ENCODE measurements at places on chromosomes 1 and 21.

DNA sequence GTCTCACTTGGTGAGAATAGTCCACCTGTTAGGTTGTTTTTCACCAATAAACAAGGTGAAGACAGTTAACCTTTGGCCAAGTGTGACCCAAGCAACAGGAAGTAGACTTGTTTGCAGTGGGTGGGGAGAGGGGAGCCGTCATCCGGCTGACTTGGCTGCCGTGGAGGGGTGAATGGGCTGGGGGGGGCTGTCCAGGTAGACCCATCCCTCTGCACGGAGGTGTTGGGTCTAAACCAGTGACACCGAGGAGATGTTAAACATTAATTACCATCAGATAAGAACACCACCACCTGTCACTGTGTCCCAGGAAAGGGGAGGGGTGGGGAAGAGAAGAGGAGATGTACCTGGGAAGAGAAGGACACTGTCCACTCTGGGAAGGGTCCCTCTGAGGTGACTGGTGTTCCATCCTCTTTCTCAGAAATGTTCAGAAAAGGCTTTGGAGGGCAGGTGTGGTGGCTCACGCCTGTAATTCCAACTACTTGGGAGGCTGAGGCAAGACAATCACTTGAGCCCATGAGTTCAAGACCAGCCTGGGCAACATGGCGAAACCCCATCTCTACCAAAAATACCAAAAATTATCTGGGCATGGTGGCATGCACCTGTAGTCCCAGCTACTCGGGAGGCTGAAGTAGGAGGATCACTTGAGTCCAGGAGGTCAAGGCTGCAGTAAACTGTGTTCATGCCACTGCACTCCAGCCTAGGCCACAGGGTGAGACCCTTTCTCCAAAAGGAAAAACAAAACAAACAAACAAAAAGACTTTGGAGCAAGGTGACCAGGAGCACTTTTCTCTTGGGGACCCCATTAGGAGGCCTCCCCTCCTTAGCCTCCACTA is 6.7 kb upstream of the MYOM3 start:
- no peak for DNase-seq

GRCh38 chr1:59691261-59691660 is 123.5 kb upstream of the HOOK1 start:
- no peak for DNase-seq

DNA sequence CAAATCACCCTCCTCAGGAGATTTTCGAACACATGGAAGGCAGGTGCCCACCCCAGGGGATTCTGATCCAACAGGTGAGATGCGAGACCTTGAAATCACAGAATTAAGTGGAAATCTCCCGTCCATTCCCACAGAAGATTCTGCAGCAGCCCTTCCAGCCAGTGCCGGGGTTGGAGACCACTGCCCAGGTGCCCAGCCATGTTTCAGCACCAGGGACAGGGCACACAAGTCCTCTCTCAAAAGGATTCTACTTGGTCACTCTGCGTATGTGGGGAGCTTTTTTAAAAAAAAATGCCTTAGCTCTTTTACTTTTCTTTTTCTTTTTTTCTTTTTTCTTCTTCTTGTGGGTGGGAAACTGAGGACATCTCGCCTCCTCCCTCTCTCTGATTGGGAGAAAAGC is 80.7 kb downstream of the VWA5B1 start:
- no peak for DNase-seq

DNA sequence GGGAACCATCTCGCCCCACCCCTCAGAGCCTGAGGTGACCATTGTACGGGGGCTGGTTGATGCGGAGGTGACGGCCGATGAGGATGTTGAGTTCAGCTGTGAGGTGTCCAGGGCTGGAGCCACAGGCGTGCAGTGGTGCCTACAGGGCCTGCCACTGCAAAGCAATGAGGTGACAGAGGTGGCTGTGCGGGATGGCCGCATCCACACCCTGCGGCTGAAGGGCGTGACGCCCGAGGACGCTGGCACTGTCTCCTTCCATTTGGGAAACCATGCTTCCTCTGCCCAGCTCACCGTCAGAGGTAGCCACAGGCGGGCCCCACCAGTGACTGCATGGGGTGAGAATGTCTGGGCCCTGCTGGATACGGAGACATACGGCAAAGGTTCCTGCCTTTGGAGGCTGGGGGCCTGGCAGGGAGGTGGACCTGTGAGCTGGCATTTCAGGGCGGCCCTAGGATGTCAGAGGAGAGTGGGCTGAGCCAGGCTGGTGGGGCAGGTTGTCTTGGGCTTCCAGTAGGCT is 98.5 kb downstream of the TRIM11 start:
- no peak for DNase-seq

DNA sequence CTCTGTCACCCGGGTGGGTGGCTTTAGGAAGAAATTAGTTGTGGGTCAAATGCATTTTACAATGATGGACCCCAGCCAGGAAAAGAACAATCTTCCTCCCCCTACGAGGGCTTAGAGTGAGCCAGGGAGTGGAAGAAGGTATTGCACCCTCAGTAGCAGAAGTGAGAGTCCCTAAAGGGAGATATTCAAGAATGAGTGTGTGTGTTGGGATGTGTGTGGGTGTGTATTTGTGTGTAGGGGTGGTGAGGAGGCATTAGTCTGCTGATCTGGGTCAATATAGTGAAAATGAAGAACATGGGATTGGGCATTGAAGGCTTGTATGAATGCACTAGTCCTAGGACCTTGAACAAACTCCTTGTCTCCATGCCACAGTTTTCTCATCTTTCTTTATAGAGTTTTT is 85.2 kb upstream of the RUNX1 start:
- no peak for DNase-seq

DNA sequence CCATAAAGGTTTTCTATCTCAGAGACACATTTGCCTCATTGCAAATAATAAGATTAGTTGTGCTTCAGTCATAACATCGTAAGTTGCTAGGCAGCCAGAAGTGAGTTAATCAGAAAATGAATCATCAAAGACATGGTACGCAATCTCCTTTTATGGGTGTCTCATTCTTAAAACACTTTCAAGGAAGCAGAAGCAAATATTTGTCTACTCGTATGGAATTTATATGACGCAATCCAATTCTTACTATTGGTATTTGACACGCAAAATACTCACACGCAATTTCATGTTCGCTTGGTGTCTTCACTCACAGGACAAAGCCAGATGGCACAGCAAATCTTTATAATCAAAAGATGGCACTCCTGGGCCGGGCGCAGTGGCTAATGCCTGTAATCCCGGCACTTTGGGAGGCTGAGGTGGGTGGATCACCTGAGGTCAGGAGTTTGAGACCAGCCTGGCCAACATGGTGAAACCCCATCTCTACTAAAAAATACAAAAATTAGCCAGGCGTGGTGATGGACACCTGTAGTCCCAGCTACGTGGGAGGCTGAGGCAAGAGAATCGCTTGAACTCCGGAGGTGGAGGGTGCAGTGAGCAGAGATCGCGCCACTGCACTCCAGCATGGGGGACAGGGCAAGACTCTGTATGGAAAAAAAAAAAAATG is 56.4 kb downstream of the HLCS start:
- DNase-seq: no peak

- no peak for DNase-seq
Observed at GRCh38 chr1:48640836-48641492, 135.7 kb downstream of the BEND5 start.

DNA sequence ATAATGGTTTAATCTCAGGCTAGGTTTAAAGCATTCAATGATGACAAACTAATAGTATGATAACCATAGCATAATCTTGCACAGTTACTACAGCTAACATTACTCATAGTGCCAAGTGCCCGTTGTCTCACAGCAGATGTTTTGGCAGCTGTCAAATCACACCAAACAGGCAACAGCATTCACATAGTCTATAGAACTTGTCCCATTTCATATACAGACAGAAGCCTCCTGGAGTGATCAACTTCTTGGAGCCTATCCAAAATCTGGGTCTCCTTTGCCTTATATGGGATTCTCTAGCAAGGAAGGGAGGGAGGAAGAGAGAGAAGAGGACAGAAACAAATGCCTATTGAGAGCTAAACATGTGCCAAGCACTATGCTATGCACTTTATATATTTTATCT is 250.6 kb upstream of the ZP4 start:
- DNase-seq: no peak

- DNase-seq: no peak
Observed at GRCh38 chr1:219783605-219784235, 144.6 kb downstream of the SLC30A10 start.

DNA sequence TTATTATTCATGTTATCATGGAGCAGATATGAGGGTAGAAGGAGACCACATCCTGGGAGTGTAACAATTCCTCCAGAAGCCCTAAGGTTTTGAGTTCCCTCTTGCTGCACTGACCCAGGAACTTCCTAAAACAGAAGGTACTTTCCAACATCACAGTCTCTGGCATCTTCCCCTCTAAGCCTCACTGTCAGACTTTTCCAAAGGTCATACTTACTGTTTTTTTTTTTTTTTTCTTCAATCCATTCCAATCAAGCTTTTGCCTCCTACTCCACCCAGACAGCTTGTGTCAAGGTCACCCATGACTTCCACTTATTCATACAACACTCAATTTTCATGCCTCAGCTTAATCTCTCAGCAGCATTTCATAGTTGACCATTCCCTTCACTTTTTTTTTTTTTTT is 18.4 kb upstream of the UQCRHL start:
- DNase-seq: no peak

GRCh38 chr1:93332368-93332767 is 13.3 kb upstream of the DR1 start:
- DNase-seq: no peak

GRCh38 chr1:90340606-90341005 is 345.7 kb downstream of the ZNF326 start:
- no peak for DNase-seq

DNA sequence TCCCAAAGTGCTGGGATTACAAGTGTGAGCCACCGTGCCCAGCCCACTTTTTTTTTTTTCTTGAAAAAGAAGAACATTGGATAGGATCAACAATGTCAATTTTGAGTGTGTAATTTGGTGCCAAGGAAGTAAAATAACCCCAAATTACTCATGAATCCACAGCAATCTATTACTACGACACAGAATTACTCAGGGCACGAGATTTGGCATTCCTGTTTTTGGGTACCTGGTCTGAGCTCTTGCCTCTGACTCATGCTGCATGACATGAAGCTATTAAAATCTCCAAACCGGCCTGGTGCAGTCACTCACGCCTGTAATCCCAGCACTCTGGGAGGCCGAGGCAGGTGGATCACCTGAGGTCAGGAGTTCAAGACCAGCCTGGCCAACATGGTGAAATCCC is 10.4 kb downstream of the RNF19B start:
- DNase-seq: no peak

DNA sequence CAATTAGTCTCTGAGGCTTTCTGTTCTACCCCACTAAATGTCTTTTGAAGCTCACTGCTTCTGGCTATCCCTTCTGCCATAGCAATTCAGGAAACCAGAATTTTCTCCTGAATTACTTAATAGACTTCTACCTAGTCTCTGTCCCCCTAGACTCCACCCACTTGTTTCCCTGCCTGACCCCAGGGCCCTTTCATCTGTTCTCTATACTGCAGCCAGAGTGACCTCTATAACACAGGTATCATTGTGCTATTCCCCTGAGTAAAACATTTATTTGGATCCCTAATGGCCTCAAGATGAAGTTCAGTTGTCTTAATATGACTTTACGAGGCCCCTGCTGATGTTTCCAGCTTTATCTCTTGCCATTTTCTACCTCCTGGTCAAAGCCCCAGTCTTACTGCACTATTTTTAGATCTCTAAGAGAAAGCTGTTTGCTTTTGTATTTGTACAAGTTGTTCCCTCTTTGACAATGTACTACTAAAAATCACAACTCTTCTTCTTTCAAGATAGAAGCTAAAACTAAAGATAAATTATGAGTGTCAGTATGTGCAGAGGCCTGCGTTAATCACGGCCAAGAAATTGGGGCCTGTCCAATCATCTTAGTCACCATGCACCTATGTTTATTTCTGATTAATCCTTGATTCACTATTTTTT is 54.5 kb downstream of the ATP1B1 start:
- DNase-seq: no peak

DNA sequence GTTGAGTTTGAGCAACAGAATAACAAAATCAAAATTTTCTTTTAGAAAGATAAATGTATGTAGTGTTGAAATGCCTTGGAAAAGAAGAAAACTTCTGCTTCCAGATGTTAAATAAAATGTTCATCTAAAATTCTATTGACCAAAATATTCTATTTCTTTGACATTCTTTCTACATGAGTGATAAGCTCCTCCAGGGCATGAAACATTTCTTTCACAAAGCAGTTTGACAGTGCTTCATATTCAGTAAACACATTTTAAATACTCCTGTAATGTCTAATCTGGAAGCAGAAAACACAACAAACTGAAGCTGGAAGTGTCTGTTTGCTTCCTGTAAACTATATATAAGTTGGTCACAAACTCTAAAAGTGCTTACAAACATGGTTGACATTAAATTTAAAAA is 61.5 kb downstream of the RGS21 start:
- DNase-seq: no peak

DNA sequence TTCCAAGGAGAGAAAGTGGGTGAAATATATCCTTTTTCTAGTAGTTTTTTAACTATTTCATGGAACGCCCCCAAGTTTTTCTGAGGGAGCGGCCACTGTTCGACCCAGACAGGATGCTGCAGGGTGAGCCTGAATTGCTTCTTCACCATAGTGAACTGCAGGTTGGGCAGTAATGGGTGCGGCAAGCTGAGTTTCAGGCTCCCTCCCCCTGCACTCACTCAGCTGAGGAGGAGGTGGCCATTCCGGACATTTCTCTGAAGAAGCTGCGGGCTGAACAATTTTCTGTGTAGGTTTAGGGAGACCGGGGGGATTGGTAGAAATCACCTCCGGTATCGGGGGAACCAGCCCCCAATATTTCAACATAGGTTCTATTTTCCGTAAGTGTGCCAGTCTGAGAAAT is 8.2 kb downstream of the DAP3 start:
- no peak for DNase-seq

GRCh38 chr1:74522148-74522547 is 9.7 kb upstream of the LRRC53 start:
- no peak for DNase-seq

DNA sequence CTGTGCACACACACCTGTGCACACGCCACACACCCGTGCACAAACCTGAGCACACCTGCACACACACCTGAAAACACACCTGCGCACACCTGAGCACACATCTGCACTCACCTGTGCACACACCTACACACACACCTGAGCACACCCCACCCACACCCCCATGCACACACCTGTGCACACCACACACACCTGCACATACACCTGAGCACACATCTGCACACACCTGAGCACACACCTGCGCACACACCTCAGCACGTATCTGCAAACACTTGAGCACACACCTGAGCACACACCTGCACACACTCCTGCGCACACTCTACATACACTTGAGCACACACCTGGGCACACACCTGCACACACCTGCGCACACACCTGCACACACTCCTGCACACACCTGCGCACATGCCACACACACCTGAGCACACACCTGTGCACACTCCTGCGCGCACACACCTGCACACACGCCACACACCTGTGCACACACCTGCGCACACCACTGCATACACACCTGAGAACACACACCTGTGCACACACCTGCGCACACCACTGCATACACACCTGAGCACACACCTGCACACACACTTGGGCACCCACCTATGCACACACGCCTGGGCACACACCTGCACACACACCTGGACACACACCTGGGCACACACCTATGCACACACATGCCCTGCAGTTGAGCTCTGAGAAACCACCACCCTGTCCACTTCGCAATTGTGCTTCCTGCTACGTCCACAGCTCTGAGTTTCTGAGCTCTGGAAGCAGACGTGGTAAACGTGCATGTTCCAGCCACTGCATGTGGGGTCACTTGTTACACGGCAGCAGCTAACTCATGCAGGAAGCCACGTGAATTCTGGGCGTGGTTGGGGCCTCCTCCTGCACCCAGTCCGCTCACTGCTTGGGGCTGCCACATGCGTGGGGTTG is 8.0 kb upstream of the C1orf159 start:
- DNase-seq: no peak

Measured in stimulated activated naive CD4-positive, alpha-beta T cell (primary cell).